CD4-positive, CD25-positive, alpha-beta regulatory T cell (primary cell): ENCODE measurements at places on chromosomes 16 and 17.

- no peak for DNase-seq
These were observed 89.7 kb downstream of the NPIPB11 start for GRCh38 chr16:29316761-29317183.

- no peak for DNase-seq
These were observed 6.4 kb downstream of the ZFPM1 start for GRCh38 chr16:88459366-88460073.

DNA sequence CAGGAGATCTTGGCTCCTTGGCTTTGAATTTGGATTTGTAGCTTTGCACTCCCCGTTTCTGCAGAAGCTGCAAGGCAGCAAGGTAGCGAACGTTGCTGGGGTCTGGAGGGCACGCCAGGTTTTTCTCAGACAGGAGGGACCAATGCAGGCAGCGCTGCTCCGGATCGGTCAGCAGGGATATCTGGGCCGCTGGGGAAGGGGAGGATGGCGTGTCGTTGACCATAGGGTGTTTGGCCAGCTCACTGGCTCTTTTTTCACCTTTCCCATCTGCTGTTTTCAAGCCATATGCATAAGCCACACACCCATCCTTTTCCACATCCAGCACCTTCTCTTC is 15.8 kb downstream of the C16orf46 start:
- no peak for DNase-seq

DNA sequence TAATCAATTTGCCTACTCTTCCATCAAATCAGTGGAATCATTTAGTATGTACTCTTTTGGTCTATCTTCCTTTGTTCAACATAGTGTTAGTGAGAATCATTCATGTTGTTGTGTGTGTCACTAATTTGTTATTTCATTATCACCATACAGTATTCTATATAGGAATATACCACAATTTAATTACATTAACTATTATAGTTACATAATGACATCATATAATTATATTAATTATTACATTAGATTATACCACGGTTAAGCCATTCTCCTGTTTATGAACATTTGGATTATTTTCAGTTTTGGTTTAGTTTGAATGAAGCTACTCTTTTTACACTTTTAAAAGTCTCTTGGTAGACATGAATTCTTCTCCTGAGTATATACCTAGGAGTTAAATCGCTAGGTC is 40.4 kb downstream of the MYO1D start:
- no peak for DNase-seq

GRCh38 chr17:28406473-28406814 is 432 bp upstream of the SLC46A1 start:
- DNase-seq: no peak

DNA sequence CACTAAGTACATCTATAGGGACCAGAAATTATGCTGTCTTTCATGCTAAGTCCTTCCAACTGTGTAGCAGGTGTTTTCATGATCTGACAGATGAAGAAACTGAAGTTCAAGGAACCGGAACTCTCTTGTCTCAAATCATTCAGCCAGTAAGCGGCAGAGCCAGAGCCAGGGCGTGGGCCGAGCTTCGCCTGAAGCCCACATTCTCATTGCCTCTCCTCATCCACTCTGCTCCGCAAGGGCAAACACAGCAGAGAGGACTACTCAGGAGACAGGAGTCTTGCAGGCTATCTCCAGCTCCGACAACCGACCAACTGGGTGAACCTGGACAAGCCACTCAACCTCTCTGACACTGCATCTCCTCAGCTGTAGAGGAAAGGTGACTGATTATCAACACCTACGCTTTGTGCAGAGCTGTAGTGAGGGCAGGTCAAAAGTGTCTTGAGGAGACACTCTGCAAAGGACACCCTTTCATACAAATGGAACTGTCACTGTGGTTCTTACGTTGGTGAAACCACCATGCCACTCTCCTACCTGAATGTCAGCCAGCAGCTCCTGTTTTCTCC is 72.9 kb downstream of the CYTH1 start:
- DNase-seq: peak; percentile 64

- no peak for DNase-seq
These were observed 13.0 kb upstream of the LYRM9 start for GRCh38 chr17:27906226-27906580.

DNA sequence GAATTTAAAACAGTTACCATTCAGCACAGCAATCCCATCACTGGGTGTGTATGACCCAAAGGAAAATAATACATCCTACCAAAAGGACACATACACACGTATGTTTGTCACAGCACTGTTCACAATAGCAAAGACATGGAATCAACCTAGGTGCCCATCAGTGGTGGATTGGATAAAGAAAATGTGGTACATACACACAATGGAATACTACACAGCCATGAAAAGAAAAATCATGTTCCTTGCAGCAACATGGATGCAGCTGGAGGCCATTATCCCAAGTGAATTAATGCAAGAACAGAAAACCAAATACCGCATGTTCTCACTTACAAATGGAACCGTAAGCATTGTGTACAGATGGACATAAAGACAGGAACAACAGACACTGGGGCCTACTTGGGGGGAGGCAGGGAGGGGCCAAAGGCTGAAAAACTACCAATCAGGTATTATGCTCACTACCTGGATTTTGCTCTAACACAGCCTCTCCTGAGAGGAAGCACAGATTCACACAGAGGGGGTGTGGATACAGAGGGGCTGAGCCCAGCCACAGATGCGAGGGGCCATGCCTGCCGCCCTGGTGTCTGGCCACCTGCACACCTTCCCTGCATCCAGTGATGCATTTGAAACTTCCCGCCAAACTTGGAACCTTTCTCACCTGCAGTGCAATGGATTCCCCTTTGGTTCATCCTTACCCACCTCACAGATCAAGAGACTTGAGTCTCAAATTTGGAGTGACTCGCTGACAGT is 55.9 kb downstream of the USP22 start:
- no peak for DNase-seq

GRCh38 chr17:4143563-4144421 is 795 bp downstream of the CYB5D2 start:
- DNase-seq: peak; percentile 96

DNA sequence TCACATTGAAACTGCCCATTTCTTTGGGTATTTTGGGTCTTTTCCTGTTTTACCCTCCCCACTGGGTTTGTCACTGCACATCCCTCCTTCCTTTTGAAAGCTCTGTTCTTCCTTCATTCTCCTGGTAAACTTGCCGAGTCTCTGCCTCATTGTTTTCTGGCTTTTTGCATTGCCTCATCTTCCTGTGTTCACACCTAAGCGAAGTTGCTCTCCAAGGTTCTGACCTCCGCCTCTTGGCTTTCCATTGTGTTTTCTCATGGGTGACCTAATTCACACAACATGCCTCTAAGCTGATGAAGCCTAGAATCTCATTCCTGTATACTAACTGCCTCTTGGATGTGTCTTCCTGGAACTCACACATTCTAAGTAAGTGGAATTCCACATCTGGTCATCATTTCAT is 1096.1 kb upstream of the EEF2KMT start:
- no peak for DNase-seq

GRCh38 chr17:17419631-17420030 is 57.2 kb upstream of the MED9 start:
- DNase-seq: no peak

DNA sequence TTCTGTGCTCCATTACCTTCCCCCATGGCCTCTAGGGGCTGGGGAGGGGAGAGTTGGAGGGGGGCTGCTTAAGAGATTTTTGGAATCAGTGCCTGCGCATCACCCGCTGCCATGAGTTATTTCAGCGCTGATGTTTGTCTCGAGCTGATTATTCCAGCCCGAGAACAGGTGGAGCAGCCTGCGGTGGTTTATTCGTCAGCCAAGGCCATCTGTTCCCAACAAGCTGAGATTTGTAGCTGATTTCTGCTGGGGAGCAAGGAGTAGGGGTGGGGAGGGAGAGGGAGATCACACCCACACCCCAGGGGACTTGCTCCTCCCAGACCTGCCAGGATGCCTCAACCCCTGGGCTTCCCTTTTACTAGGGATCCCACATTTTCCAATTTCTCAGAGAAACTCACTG is 23.1 kb downstream of the PIPOX start:
- no peak for DNase-seq

GRCh38 chr16:49835161-49835777 is 20.6 kb downstream of the ZNF423 start:
- no peak for DNase-seq

- DNase-seq: no peak
These were observed 9.3 kb downstream of the C16orf78 start for GRCh38 chr16:49382916-49383315.

DNA sequence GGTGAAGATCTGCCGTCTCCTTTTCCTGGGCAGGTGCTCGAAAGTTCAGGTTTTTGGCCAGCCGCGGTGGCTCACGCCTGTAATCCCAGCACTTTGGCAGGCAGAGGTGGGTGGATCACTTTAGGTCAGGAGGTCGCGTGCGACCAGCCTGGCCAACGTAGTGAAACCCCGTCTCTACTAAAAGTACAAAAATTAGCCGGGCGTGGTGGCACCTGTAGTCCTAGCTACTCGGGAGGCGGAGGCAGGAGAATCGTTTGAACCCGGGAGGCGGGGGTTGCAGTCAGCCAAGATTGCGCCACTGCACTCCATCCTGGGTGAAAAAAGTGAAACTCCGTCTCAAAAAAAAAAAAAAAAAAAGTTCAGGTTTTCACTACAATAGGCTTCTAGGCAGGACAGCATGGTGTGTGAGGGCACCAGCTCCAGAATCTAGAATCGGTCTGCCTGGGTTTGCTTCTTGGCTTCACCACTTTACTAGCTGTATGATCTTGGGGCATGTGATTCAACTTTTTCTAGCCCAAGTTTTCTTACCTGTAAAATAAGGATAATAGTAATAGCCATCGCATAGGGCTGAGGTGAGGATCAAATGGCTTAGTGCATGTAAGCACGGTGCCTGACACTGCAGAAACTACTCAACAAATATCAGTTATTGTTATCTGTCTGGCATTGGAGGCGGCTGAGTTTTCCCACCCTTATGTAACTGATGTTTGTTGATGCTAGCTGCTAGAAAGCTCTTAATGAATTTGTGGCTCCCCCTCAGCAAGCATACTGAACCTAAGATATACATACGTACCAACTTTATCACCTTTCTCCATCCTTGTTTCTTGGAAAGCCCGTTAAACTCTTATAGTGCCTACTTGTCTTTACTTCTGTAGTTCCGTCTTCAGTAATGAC is 1.3 kb downstream of the PSMD12 start:
- DNase-seq: no peak

- DNase-seq: no peak
These were observed 15.2 kb downstream of the EMP2 start for GRCh38 chr16:10565167-10565566.

- DNase-seq: no peak
These were observed 16.2 kb downstream of the BMERB1 start for GRCh38 chr16:15450624-15451023.

DNA sequence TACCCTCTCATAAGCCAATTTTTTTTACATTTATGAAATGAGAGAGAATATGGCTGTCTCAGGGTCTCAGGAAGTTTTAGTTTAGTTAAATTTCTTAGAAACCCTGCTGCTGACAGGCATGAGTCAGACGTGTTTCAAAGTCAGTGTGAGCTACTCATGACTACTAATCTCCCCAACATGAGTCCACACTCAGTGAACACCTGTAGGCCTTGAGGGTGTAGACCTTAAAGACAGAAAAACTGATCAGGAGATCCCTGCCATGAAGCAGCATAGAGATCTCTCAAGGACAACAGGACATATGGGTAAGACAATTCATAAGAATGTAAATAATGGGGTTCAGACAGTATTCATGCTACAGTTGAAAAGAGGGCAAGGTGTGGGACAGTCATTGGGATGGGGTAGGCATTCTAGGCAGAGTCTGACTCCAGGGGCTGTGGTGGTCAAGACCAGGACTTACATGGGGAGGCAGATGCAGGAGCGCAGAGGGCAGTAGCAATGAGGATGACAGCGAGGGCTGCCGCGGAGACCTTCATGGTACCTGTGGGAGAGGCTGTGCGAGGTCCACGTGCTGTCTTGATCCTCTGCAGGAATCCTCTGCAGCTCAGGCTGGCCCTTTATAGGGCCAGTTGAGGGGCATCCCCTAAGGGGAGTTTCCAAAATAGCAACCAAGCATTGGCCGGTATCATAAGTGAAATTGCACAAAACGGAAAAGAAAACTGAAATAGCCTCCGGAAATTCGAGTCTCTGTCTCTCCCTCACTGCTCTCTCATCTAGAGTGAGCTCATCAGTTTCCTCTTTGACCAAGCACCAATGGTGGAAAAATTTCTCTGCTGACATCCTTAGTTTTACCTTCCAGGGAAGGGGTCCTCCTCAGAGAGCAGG is at the start of gene CCL5:
TSS of gene CCL5 (minus strand) at position 588 of the 882 bp plus-strand sequence.
- DNase-seq: no peak

DNA sequence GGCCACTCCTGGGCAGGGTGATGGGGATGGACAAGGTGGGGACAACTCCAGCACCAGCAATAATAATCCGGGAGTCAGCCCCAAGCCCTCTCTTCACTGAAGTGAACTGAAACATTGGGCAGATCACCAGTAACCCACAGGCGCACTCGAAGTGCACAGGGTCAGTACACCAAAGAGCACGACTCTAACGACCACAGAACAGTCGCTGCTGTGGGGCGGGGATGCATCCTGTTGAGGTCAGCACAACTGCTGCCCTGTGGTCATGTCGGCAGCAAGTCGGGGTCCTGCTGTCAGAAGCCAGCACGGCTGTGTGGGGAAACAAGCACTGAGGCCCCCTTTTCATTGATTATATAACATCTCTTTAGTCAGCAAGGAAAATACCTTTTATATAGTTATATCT is 14.6 kb downstream of the DNASE1 start:
- no peak for DNase-seq

GRCh38 chr17:82781894-82782274 is 30.0 kb downstream of the TBCD start:
- DNase-seq: peak; percentile 82

DNA sequence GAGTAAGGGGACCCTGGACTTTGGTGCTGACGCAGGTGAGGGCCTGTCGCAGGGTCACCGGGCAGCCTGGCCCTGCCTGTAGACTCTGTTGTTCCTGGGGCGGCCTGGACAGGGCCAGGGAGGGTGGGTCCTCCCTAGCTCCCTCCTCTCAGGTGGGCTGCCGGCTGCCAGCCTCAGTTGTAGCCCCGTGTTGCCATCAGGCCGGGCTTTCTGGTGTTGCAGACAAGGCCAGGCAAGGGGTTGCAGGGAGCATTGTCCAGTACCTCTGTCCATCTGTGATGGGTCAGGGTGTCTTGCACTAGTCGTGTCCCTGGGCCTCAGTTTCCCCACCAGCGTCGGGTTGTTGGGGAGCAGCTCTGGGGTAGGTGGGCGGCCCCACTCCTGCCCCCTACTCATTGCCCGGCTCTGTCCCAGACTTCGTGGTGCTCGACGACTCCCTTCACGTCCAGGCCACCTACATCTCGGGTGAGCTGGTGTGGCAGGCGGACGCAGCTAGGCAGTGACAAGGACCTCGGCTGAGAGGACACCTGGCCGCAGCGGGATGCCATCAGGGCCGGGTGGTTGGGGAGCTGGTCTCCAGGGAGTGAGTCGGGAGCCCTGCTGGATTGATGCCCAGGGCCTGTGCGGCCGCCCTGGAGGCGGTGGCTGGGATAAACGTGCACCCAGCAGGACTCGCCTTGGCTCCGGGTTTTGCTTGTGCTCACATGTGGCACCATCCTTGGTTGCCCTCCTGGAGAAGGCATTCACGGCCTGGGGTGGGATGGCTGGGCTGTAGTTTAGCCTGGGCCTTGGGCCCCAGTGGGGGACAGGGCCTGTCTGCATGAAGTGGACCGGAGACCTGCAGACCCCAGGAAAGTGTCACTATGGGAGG is 1.9 kb downstream of the CEMP1 start:
- no peak for DNase-seq

- DNase-seq: no peak
These were observed 109.5 kb downstream of the CDH11 start for GRCh38 chr16:65012357-65012756.
